Activated naive CD4-positive, alpha-beta T cell (primary cell): ENCODE measurements at places on chromosomes 12 and 14.

GRCh38 chr14:92665661-92666110 is 82.7 kb downstream of the LGMN start:
- DNase-seq, result no peak

DNA sequence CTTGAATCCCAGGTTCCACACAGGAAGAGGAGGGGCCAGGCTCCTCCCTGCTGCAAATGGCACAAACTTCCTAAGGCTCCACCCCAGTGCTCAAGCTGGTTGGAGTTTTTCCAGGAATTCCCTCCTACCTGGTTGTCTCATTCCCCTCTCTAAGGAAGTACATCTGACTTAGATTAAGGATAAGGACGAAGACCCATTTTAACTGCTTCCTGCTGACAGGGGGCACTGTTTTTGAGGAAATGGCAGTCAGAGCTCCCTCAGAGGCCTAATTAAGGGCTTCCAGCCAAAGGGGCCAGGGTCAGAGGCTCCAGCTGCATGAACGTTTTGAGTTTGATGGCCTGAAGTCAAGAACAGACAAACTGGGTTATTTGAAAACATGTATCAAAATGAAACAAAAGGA is 1084.7 kb downstream of the SLC6A15 start:
- DNase-seq, result no peak

DNA sequence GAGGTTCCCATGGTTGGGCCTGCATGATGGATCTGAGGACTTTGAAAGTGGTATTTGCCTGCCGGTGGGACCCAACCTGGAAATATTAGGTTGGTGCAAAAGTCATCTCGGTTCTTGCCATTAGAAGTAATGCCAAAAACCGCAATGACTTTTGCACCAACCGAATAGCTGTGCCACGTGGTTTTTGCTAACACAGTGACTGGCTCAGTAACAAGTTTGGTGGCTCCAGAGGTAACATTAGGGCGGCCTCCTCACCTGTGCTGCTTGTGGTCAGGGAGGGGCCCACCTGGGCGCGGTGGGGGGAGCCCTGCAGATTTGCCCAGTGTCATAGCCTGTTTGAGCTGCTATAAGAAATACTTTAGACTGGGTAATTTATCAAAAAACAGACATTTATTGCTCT is 1.8 kb downstream of the BDKRB2 start:
- no peak for DNase-seq

- DNase-seq, result no peak
These were observed 14.0 kb downstream of the CPM start for GRCh38 chr12:68918960-68919359.

DNA sequence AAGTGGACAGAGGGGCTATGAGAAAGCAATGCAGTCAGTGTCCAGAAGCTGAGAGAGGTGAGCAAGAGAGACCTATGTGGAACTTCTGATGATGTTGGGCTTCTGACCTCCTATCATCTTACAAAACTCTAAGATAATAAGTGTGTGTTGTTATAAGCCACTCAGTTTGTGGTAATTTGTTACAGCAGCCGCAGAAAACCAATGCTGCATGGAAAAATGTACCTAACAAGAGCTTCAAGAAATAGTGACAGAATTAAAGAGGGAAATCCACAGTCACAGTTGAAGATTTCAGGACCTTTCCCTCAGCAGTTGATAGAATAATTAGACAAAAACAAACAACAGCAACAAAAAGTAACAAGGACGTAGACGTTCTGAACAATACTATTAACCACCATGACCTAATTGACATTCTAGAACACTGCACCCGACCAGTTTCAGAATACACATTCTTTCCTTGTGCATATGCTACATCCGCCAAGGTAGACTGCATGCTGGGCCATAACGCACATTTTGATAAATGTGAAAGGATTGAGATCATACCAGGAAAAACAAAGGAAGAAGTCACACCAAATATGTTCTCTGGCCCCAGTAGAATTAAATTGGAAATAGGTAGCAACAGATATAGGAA is 1.8 kb upstream of the EVL start:
- no peak for DNase-seq

- no peak for DNase-seq
These were observed 125.0 kb downstream of the AKAP6 start for GRCh38 chr14:32453857-32454810.

- DNase-seq, result no peak
These were observed 76.3 kb upstream of the RTL1 start for GRCh38 chr14:100979780-100980179.

DNA sequence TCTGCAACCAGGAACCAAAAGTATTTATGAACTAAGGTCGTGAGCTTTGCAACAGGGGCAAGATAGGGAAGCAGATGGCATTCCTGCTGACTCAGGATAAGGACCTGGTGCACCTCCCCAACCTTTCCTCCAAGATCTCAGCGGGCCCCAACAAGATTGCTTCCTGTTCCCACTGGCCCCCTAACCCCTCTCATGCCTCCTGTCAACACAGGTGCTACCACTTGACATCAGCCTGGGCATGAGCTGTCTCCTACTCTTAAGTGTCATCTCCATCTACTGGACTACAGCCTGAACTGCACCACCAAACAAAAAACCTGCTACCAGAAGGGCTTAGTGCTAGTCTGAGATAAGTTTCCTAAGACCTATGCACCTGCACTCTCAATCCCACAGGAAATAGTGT is 32.7 kb downstream of the MED6 start:
- no peak for DNase-seq

DNA sequence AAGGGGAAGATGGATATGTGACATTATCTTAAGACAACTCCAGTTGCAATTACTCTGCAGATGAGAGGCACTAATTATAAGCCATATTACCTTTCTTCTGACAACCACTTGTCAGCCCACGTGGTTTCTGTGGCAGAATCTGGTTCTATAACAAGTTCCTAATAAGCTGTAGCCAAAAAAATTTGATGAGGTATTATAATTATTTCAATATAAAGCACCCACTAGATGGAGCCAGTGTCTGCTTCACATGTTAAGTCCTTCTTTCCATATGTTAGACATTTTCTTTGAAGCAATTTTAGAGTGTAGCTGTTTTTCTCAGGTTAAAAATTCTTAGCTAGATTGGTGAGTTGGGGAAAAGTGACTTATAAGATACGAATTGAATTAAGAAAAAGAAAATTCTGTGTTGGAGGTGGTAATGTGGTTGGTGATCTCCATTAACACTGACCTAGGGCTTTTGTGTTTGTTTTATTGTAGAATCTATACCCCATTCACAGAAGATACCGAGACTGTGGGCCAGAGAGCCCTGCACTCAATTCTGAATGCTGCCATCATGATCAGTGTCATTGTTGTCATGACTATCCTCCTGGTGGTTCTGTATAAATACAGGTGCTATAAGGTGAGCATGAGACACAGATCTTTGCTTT is 36.9 kb downstream of the PSEN1 start:
- no peak for DNase-seq

- no peak for DNase-seq
These were observed 47.4 kb downstream of the SMIM41 start for GRCh38 chr12:52126605-52127578.

- DNase-seq, result no peak
These were observed 63.3 kb downstream of the SYNE3 start for GRCh38 chr14:95452893-95453712.

- peak; percentile 16 for DNase-seq
These were observed 45.0 kb downstream of the TRAFD1 start for GRCh38 chr12:112170376-112170775.

- no peak for DNase-seq
These were observed 1.8 kb upstream of the CHST11 start for GRCh38 chr12:104454997-104455396.

DNA sequence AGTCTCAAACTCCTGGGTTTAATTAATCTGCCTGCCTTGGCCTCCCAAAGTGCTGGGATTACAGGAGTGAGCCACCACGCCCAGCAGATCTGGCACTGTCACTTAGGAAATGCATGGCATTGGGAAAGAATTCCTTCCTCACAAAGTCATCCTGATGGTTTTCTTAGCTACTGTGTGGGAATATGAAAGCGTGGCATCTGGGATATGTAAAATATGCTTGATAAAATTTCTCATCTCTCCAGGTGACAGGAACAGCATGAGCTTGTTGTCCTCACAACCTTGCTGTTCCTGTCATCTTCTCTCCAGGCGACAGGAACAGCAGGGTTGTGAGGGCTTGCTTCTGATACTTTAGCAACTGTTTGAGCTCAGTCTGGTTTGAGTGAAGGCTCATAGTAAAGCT is 16.1 kb upstream of the AICDA start:
- no peak for DNase-seq

DNA sequence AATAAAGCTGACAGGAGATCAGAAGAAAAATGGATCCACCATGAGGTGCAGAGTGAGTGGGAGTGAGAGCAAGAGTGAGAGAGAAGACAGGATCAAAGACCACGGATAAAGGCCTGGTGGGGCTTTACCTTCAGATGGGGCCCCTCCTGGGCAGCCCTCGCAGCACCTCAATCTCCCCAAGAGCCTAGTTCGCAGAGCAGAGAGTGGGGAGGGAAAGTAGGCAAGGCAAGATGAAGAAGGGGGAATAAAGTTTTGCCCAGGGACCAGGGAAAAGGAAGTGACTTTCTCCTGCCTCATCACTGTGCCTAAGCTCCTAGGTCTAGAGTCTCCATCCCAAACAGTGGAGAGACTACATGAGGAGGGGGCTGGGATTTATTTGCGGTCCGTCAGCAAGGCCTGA is 10.3 kb downstream of the OR10P1 start:
- DNase-seq, result no peak

DNA sequence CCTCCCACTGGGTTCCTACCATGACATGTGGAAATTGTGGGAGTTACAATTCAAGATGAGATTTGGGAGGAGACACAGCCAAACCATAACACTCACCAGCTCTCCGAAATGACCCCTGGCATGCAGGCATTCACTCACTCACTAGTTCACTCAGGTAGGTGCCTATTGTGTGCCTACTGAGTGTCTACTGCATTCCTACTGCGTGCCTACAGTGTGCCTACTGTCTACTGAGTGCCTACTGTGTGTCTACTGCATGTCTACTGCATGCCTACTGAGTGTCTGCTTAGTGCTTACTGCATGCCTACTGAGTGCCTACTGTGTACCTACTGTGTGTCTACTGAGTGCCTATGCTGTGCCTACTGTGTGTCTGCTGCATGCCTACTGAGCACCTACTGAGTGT is 71.7 kb upstream of the FZD10 start:
- no peak for DNase-seq

- DNase-seq, result no peak
These were observed 15.4 kb upstream of the DCD start for GRCh38 chr12:54663603-54664002.

GRCh38 chr12:31773867-31774266 is 45.0 kb upstream of the AMN1 start:
- DNase-seq, result no peak
